ENCODE measurements at places on chromosomes 13 and 19.
A peak's percentile ranks its signal among the peaks of the same experiment; 100 is the strongest.

DNA sequence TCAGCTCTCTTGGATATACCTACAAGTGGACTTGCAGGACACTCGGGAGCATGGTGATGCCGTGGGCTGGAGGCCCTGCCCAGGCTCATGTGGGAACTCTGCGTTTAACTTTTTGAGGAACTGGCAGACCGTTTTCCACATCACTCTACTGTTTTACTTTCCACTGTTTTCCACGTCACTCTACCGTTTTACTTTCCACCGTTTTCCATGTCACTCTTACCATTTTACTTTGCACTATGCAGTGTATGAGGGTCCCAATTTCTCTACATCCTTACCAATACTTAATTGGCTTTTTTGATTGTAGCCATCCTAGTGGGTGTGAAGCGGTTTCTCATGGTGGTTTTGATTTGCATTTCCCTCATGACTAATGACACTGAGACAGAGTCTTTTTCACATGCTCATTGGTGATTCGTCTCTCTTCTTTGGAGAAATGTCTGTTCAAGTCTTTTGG, 40.5 kb downstream of the GATAD2A start:
- no peak for DNase-seq

DNA sequence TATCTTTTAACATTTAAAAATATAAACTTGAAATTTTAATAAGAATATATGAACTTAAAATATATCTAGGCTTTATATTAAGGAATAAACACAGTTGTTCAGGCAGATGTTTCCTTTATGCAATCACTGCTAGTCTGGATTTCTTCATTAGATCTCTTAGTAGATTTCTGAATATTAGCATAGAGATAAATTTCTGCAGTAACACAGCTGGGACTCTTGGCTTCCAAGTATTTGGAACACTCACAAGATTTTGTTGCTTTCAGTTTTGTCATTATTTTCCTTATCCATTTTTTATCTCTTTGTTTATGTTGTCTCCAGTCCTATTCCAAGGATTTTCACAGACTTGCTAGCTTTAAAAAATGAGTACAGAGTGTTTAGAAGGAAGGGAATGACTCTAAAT, 857.1 kb downstream of the GPC5 start:
- peak; percentile 5 for DNase-seq

DNA sequence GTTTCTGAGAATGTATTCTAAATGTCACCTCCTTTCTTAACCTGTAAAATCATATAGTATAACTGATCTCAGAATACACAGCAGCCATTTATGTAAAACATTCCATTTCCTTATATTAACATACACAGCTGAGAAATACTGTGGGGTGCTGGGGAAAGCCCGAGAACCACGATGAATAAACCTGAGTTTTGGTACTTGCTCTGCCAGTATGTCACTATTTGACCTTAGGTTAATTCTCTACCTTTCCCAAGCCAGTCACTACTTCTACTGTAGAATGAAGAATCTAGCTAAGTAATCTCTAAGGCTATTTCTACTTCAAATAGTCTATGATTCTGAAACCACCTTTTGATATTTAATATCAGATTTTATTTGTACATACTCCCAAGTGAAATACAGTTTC, 173.7 kb downstream of the TBC1D4 start:
- no peak for DNase-seq

DNA sequence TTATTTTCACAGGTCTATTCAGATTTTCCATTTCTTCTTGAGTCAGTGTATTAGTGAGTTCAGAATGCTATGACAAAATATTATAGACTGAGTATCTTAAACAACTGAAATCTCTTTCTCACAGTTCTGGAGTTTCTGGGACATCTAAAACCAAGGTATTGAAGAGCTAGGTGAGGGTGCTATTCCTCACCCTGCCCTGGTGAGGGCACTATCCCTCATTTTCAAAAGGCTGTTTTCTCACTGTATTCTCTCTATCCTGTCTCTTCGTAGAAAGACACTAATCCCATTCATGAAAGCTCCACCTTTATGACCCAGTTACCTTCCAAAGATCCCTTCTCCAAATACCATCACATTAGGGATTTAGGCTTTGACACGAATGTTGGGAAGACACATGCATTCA, 1617.1 kb downstream of the PCDH9 start:
- DNase-seq: no peak

- DNase-seq: peak; percentile 12
These were observed 204.7 kb downstream of the FGF14 start for GRCh38 chr13:102197193-102197592.

- DNase-seq: no peak
These were observed 1.1 kb downstream of the FOXO1 start for GRCh38 chr13:40665126-40666044.

GRCh38 chr13:30164146-30164545, 143.2 kb downstream of the KATNAL1 start:
- no peak for DNase-seq

DNA sequence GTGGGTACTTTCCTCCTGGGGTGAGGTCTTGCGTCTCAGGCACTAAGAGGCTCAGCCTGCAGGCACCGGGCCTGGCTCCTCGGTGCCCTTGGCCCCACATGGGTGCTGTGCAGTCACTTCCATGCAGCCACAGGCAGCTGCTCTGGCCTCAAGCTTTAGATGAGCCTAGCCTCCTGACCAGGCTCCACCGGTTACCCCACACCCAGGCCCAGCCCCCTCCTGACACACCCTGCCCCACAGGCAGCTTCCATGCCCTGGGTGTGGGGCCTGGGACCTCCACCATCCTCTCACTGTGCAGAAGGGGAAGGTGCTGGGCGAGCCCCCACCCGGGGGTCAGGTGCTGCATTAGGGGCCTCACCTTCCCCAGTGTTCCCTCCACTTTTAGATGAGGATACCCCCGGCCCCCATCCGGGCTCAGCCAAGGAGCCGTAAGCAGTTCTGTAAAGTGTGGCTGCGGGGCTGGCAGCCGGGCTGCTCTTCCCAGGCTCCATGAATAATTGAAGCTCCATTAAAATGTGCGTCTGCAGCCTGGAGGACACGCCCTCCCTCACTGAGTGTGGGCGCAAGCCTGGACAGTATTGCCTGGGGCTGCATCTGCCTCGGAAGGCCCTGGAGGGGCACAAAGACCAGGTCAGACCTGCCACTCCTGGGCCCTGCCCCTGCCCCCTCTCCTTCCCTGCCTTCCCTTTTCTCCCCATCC, 72.5 kb upstream of the KCTD15 start:
- DNase-seq: no peak

DNA sequence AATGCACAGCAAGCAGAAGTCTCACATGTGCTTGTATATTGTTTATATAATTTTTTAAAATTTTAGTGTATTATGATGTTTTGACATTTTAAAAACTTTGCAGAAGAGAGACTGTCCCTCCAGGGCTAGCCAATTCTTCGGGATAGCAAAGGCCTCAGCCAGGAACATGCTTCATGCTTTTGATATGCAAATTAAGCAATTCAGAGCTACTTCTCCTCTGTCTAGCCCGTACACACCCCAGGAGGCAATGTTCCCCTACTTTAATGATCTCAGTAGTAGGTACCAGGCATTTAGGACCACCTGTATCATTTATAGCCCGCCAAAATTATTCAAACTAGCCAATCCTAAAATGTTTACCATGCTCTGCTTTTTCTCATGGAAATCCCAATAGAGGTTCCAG, 1116.2 kb downstream of the OLFM4 start:
- no peak for DNase-seq

DNA sequence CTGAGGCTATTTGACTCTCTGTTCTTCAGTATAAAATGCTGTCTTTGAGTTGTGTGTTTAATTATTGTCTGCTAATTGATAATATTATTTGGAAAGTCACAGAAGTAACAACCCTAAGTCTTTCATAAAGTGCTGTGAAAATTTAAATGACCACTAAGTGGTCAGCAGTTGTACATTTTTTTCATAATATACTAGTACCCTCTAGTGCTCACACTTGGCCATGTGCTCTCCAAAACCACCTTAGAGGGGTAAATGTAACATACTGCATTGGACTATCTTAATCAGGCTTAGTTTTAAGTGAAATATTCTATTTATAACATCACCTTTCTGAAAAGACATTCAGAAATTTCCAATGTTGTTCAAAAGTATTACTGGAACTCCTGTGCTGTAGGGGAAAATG, 745.3 kb downstream of the GPC5 start:
- DNase-seq: no peak

GRCh38 chr13:113737803-113738202, 21.2 kb upstream of the TMEM255B start:
- DNase-seq: no peak

DNA sequence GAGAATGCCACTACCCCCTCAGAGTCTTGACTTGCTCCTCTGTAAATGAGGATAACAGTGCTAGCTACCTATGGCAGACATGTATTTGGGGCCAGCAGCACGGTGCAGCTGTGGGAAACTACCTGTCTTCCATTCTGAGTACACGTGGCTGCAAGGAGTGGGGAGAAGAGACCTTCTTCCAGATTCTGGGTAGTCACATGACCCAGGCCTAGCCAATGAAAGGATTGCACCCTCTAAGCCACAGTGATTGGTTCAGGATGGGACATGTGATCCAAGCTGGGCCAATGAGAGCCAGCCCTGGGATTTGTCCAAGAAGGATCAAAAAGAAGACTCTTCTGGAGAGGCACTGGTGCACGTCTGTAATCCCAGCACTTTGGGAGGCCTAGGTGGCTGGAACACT, 5.5 kb downstream of the ZNRF4 start:
- DNase-seq: no peak

DNA sequence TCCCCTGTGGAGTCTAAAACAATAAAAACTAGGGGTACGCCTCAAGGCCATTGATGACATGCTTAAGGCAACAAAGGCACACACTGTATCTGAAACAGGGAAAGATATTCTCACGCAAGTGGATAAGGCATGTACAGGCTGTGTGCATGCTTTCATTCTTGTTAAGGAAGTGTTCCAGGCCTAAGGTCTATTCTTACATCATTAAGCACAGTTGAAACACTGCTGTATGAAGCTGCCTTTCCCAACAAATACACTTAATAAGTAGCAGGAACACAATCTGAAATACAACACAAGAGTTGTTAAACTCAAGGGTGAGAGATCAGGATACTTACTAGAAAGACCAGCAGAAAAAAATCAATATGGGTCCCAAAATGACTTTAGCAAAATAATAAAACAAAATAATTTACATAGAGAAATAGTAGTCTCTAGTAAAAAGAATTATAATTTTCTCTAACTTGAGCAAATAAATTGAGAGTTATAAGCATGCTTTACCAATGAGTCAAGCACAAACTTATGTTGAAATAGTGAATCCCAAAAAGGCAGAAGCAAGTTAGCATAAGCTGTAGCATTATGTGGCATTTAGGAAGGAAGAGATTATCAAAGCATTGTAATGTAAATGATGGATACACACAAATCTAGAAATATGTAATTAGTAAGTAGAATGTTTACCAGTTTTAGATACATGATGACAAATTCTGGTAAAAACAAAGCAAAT, 796.9 kb downstream of the SLITRK1 start:
- peak; percentile 59 for DNase-seq

- no peak for DNase-seq
These were observed 2.8 kb downstream of the THAP8 start for GRCh38 chr19:36051236-36051635.

GRCh38 chr19:55677572-55678028, 2.6 kb downstream of the EPN1 start:
- DNase-seq: no peak

GRCh38 chr13:25397763-25398162, 26.0 kb downstream of the ATP8A2 start:
- DNase-seq: no peak

- DNase-seq: no peak
These were observed 193.1 kb downstream of the ZNF486 start for GRCh38 chr19:20359933-20360720.

DNA sequence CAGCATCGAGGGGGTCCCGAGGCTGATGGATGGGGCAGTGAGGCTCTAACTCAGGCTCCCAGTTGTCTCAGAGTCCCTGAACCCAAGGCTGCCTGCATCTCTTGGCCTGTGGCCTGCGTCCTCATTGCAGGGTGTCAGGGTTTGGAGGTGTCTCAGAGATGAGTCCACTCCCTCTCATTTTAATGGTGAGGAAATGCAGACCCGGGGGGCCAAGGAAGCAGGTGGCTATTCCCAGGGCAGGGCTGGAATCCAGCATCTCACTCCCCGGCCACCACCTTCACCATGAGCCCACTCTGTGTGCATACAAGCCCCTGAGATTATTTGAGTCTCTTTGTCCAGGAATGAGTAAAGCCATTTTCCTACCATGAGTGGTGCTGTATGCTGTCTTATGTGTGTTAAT, 21.4 kb downstream of the TEX29 start:
- DNase-seq: no peak

DNA sequence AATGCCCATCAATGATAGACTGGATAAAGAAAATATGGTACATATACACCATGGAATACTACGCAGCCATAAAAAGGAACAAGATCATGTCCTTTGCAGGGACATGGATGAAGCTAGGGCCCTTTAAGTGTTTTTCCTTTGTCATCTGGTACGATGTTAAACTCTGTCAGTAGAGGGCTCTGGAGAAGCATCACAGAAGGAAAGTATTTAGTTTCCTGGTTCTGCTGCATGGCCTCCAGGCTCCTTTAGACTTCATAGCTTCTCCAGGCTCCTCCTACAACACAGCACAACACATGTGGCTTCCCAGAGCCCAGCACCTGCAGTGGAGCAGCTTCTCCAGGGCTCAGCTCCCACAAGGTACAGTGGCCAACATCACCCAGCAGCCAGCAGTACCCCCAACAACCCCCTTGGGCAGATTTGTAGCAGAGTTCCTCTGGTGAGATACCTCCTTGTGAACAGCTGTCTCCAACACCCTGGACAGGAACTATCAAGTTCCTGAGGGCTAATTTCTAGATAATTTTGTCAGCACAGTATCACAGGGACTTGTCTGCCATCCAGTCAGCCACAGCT, 63.4 kb downstream of the KCTD12 start:
- peak; percentile 81 for DNase-seq

DNA sequence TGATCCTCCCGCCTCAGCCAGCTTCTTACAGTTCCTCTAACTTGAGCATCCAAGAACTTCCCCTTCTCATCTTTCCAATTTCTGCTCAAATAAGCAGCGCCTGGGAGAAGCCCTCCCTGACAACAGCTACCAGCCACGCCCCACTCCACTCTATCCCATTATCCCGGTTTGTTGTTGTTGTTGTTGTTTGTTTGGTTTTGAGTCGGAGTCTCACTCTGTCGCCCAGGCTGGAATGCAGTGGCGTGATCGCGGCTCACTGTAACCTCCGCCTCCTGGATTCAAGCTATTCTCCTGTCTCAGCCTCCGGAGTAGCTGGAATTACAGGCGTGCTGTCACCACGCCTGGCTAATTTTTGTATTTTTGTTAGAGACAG, 822 bp upstream of the PTPRS start:
- no peak for DNase-seq

DNA sequence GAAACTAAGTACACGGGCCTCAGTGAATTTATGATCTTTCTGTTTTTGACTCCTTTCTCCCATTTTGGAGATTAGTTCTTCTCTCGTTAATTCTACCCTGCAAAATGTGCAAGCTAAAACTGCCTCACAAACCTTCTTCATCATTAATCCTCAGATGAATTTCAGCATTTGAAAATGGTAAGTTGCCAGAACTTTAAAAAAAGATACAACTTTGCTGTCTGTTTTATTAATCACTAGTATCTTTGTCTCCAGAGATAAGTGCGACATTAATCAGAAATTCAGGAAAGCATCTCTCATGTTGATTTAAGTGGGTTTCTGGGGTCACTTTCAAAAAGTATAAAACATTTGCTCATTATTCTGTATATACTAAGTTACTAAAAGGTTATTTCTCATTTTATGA, 227.0 kb upstream of the RXFP2 start:
- no peak for DNase-seq

Data from fibroblast of the aortic adventitia (primary cell).